CD14-positive monocyte (primary cell): ENCODE measurements at places on chromosomes 7 and 10. TPM values are rescaled to one million over a fixed set of nuclear protein-coding genes. Genes with fewer than 3 reads are reported as not detected.

DNA sequence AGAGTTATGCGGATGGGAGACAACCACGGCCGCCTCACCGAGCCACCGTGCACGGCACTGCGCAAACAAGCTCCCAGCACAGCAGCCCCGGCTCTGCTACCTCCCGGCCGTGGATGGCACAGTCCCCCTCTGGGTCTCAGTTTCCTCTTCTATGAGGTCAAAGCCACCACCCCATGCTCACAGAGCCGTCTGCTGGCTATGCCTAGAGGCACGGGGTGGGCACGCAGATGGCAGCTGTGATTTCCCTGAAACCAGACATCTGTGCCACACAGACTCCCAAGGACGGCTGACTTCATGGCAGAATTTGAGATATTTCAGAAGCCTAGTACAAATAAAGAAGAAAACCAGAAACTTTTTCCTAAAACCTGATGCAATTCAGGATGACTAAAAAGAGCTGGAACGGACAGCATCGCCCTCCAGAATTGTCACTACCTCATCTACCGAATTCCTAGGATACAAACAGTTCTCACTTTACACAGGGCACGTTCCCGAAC lies 73.2 kb downstream of the AMZ1 start:
- no peak for DNase-seq

Gene ADAM22
- not detected for polyA plus RNA-seq

Gene OR2A7
- not detected in 2 replicates for polyA plus RNA-seq

Gene IFT22
- polyA plus RNA-seq, result 0.59 TPM

GRCh38 chr7:158309868-158310763 lies 277.5 kb downstream of the PTPRN2 start:
- DNase-seq, result no peak

DNA sequence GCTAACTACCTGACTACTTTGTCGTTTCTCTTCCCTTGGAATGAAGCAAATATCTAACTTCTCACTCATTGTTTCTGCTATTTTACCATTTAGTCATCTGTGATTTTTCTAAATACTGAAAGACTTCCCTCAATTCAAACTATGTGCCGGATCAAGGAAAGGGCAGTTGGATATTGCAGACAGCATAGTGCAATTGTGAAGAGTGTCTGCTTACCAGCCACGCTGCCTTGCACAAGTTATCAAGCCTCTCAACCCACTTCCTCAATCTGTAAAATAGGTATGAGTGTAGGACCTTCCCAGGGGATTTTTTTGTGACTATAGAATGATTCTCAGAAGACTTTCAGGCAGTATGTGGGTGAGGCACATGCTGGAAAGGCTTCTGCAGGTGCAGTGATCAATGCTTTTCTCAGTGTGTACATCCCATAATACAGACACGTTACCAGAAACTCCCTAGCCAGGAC lies 54.3 kb downstream of the EGFR start:
- no peak for DNase-seq

GRCh38 chr7:152663931-152664330 lies 12.0 kb downstream of the XRCC2 start:
- no peak for DNase-seq

Gene SUGCT
- polyA plus RNA-seq, result not detected

- no peak for DNase-seq
Measured at GRCh38 chr7:131607291-131608115, 51.1 kb upstream of the PODXL start.

DNA sequence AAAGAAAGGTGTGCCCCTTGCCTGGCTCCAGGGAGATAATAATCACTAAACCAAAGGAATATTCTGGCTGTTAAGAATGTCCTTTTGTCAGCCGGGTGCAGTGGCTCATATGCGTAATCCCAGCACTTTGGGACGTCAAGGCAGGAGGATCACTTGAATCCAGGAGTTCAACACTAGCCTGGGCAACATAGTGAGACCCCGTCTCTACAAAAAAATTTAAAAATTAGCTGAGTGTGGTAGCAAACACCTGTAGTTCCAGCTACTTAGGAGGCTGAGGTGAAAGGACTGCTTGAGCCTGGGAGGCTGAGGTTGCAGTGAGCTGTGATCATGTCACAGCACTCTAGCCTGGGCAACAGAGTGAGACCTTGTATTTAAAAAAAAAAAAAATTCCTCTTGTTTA lies 74.1 kb downstream of the HERC4 start:
- no peak for DNase-seq

DNA sequence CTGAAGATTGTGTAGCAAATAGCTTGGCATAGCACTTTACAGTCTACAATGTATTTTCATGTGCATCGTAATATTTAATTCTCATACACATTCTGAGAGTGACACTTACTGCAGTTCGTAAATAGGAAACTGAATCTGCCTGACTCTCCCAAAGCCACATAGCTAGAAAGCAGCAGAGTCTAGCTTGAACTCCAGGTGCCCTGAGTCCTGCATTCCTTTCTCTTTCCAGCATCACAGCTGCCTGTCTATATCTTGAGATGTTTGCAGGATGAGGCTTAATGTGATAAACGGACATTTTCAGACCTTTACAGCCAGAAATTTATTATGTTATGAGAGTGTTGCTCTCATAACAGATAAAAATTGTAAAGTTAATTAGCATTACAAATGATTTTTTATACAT lies 132.9 kb upstream of the PLXDC2 start:
- DNase-seq, result no peak

Gene MYOZ1
- not detected in 2 replicates for polyA plus RNA-seq

GRCh38 chr10:43057231-43057711 lies 19.6 kb upstream of the RET start:
- DNase-seq, result no peak

Gene TET1
- polyA plus RNA-seq, result 0.08 TPM

DNA sequence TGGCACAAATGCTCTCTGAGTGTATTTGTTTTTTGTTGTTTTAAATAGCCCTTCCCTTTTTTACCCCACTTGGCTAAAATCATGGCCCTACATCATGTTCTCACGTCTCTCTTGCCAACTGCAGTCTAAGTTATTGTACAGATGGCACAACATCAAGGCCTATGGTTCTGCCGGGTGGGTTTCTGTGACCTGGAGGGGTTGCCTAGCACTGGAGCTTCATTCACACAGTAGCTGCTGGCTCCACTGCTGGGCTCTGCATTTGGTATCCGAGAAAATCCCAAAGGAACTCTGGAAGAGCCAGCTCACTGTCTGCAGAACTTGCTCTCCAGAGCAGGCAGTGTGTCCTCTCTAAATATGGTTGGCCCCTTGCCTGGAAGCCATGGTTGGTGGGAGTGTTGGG lies 120.6 kb downstream of the LRRC4 start:
- DNase-seq, result no peak

DNA sequence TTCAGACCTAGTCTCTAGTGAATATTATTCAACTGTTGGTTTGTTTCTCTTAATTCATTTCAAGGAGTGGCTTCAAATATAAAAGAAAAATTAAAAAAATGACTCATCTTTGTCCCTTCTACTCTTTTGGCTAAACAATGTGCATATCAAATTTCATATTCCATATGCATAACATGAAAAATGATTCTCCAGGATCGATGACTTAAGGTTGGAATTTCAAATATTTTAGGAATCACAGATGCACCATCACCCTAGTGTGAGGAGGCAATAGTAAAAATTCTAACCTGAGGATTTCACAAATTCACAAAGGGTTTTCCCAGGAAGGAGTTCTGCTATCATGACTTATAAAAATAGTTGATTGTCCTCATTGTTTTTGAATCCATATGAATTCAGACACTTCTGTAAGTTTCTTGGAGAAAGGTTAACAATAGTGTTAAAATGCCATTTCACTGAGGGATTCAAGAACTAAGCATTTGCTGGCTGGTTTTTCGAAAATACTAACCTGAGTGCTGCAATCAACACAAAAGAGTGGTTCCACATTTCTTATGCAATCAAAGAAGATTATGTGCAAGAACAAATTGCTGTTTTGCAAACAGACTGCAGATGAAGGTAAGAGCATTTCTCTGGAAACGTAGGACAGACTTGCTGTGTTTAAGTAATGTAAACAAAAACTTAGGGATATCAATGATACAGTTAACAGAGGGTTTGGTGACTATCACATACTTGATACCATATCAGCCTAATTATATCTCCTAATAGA lies 547.5 kb upstream of the LRRTM3 start:
- no peak for DNase-seq

GRCh38 chr10:17831341-17831740 lies 22.2 kb downstream of the MRC1 start:
- peak; percentile 41 for DNase-seq

GRCh38 chr7:13908667-13909397 lies 80.6 kb downstream of the ETV1 start:
- peak; percentile 15 for DNase-seq

- no peak for DNase-seq
Measured at GRCh38 chr10:78449554-78449953, 415.9 kb downstream of the RPS24 start.

Gene PAPOLB
- polyA plus RNA-seq, result not detected

- DNase-seq, result no peak
Measured at GRCh38 chr7:134196439-134196838, 69.3 kb downstream of the LRGUK start.

DNA sequence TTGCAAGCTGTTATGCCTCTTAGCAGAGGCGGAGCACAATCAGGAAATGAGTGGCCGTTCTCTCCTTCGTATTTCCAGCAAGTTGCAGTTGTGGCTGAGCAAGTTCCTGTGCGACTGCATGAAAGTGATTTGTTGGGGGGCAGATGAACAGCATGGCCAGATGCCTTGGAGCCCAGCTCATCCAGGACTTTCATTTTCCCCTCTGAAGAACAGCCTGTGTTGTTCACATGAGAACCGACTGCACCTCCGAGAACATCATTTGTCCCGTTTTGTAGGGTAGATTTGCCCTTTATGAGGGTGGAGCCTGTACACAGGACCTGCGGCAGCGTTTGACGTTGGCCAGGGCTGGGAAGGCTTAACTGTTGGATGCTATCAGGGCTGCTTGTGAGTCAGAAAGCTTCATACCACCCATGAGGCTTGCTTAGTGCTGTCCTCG lies 4.4 kb downstream of the BAG3 start:
- no peak for DNase-seq

DNA sequence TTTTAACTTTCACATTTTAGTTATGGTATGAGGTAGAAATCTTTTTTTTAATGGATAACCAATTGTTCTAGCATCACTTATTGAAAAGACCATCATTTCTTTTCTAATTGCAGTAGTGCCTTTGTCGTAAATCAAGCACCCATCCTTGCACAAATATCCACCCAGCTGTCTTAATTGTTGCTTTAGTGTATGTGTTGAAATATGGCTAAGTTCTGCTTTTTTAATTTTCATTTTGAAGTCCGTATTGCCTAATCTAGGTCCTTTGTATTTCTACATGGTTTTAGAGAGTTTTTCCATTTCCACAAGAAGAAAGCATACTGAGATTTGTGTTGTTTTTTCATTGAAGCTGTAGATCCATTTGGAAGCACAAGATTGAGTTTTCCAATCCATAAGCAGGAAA lies 259.6 kb upstream of the SEMA3E start:
- peak; percentile 42 for DNase-seq

Gene ANKRD61
- polyA plus RNA-seq, result not detected

DNA sequence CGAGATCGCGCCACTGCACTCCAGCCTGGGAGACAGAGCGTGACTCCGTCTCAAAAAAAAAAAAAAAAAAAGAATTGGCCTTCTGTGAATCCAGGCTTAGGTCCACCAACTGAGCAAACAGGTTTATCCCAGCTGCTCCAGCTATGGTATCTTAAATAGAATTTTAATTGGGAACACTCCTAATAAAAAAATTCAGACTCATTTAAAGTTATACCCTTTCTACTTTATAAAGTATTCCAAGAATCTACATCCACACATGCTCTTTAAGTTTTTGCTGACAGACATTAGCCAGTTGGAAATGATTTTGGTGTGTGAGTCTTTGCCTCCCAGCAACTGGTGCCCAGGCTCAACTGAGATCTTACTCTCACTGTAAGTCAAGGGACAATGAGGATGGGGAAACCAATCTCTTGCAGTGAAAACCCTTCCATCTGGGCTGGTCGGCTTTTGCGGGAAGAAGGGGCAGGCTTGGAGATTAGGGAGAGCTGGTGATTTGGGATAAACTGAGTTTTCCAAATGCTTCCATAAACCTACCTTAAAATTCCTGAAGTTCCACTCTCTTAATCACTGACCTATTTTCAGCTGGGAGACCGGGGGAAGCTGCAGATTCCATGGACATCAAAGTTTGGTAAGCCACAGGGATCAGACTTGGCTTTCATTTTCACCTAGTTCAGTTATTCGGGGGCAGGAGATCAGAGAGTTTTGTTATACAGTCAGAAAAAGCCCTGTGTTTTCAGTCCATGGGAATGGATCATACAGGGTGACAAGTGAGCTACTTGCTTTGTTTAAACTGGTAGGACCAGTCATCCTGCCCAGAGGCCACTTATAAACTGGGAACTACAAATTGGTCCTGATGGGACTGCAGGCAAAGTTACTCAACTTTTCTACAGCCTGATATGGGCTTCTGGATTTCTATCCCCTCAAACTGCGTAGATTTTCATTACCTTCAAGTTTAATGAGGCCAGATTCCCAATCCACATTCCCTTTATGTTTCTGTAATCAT lies 89.3 kb upstream of the ZNF746 start:
- DNase-seq, result no peak

- no peak for DNase-seq
Measured at GRCh38 chr10:126939706-126940105, 34.5 kb downstream of the DOCK1 start.

Gene SRRM3
- not detected for polyA plus RNA-seq

Gene NEUROG3
- not detected for polyA plus RNA-seq

DNA sequence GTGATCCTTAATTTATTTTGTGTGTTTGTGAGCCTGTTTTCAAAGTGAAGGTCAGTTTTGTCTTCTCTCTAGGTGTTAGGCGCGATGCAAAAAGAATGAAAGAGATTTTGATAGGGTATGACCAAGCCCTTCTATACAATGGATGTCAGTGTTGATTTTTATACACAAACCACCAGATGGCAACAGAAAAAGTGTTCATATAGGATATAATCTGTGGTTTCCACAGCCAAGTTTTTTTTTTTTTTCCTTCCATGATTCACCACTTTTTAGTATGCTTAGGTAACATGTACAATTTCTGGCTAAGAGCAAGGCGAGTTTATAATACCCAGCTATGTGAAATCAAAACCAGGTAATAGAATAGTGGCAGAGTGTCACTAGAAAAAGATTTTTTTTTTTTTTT lies 8.1 kb downstream of the SDK1 start:
- DNase-seq, result no peak

DNA sequence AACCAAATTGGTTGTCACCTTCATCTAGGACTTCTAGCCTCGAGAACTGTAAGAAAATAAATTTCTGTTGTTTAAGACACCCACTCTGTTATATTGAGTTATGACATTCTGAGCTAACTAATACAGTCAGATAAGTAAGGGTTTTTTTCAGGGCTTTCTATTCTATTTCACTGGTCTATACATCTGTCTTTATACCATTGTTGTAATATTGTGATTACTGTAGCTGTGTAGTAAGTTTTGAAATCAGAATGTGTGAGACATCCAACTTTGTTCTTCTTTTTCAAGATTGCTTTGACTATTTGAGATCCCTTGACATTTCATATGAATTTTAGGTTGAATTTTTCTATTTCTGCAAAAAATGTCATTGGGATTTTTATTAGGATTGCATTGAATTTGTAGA lies 7.5 kb downstream of the IFIT1 start:
- no peak for DNase-seq

DNA sequence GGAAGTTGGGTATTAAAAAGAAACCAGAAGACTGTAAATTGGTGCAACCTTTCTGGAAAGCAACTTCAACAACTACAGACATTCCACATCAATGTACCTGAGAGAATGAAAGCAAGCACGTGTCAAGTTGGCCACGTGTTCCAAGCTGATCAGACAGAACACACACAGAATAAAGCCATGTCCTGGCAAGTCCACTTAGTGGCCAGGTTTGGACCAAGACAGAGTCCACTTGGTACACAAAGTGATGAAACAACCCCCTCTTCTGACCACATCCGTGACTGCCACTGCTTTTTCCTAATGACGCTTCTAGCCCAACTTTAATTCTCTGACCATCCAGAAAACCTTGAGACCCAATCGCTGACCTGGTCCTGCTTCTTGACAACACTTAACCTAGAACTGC lies 109.4 kb downstream of the ABLIM1 start:
- DNase-seq, result no peak

Gene LOXL4
- polyA plus RNA-seq, result 0.05 TPM
